ENCODE measurements at places on chromosomes 4 and X. TPM values are rescaled to one million over a fixed set of nuclear protein-coding genes. Genes with fewer than 3 reads are reported as not detected.

PGAM4 gene
- not detected for polyA plus RNA-seq

PRDM5 gene
- polyA plus RNA-seq: 2.0 TPM

PPEF2 gene
- polyA plus RNA-seq: not detected

PDZD4 gene
- 1.7 TPM for polyA plus RNA-seq

S100G gene
- not detected for polyA plus RNA-seq

SLC2A9 gene
- polyA plus RNA-seq: 3.1 TPM

TEC gene
- polyA plus RNA-seq: 1.1 TPM

CLNK gene
- not detected for polyA plus RNA-seq

SPANXD gene
- not detected for polyA plus RNA-seq

EREG gene
- polyA plus RNA-seq: 1.2 TPM
